ENCODE measurements at places on chromosomes 16 and 17. TPM values are rescaled to one million over a fixed set of nuclear protein-coding genes. Genes with fewer than 3 reads are reported as not detected.

Gene CACNG4
- 12.5 TPM for total RNA-seq

Gene CACNA1H
- 361 TPM for total RNA-seq

Gene MAF
- total RNA-seq: 51.1 TPM

DNA sequence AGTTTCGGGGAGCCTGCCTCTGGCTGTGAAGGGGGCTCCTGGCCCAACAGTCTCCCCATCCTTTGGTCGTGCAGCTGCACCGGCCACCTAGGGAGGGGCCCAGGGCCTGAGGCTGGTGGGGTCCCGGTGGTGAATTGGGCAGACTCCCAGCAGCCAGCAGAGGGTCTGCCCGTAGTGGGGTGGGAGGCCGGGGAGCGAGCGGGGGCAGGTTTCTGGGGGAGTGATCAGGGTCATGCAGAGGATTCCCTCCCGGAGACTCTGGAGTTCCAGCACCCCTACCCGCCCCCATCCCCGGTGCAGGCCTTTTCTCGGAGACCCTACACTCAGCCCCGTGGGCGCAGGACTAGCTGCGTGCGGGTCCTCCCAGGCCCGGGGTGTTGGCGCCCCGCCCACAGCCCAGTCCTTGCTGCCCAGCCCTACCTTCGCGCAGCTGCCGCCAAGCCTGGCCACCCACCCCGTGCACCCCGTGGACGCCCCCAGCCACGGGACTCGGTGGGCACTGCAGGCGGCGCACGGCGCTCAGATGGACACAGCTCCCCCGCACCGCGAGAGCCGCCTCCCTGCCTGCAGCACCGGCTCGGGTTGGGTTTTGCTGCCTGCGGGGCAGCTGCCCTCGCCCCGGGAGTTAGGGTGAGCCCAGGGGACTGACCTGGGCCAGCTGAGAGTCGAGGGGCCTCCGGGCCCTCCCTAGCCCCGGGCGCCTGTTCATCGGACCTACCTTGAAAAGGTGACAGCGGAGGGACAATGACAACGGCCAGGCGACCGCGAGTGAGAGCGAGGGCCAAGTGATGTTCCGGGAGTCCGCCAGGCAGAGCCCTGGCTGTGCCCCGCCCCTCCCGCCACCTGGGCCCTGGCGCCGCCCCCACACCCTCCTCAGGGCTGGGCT, at the start of gene GNG13:
TSS of gene GNG13 (minus strand) at position 787 of the 886 bp plus-strand sequence. CDS start 1,657 bp downstream, outside the sequence.
- no peaks in the 10 kb centered on the region for H3K36me3 ChIP-seq
- H3K4me3 ChIP-seq: no peak within 1 kb of the TSS
- no peak for DNase-seq

DNA sequence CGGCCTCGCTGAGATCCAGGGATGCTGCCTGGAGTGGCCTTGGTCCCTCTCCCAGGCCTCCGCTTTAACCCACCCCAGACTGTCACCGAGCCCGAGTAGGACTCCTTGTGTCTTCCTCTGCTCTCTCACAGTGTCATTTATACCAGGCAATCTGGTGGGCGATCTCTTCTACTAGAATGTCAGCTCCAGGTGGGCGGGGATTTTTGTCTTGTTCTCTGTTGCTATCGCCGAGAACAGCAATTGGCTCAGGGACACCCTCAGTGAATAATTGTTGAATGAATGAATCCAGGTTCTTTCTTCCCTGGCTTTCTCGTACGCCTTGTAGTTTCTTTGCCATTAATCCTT, 591 bp downstream of the DHX38 start:
- H3K27me3 ChIP-seq: no peaks in the 10 kb centered on the region
- H3K4me1 ChIP-seq: peaks cover 30% of the 10 kb centered on the region
- H3K36me3 ChIP-seq: peaks cover 34% of the 10 kb centered on the region
- H3K4me3 ChIP-seq: peak overlapping the region; percentile 90
- DNase-seq: no peak
- peak overlapping the region; percentile 91 for H3K27ac ChIP-seq

- DNase-seq: no peak
- H3K27ac ChIP-seq: no peak overlapping the region
- peaks cover 5% of the 10 kb centered on the region for H3K4me1 ChIP-seq
- H3K27me3 ChIP-seq: no peaks in the 10 kb centered on the region
- peaks cover 45% of the 10 kb centered on the region for H3K36me3 ChIP-seq
- no peak overlapping the region for H3K4me3 ChIP-seq
Measured at GRCh38 chr16:57775661-57776469, 26.4 kb downstream of the KIFC3 start.

DNA sequence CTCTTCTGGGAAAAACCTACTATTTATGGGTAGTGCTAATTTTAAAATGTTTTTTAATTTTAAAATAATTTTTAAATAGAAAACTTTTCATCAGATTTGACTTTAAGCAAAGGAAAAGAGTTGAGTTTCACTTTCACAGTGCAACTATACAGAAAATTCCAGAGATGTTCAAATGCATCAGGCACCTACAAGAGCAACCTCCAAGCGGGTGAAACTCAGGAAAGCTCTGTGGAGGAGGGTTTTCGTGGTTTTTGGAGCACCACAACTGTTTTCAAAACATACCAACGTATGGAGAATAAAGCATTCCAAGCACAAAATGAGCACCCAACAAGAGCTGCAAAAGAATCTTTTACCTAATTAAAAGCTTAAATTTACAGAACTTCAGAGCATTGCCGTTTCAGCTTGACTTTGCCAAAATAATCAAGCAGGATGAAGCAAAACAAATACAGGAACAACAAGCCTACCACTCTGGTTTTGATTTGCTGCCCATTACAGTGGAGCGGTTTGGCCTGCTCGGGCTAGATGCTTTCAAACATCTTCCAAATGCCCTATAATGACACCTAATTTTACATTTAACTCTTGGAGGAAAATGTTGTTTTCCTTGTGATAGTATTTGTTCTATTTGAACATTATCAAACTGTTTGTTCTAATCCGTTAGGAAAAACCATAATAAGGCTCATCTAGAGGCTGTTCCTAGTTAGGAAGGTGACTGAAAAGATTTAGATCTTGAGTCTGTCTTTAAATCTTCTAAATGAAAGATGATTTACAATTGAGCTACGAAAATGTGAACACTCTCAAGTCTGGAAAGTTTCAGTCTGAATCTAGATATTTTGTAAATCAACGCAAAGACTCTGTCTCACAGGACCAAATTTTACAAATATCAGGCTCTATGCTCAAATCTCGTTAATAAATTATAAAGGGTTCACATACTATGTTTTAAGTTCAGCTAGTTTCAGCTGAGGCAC, 34.5 kb downstream of the NACA2 start:
- no peak for DNase-seq
- no peaks in the 10 kb centered on the region for H3K27me3 ChIP-seq
- no peaks in the 10 kb centered on the region for H3K4me1 ChIP-seq
- H3K4me3 ChIP-seq: no peak overlapping the region

GRCh38 chr17:835263-835662, 53.1 kb downstream of the MRM3 start:
- H3K27me3 ChIP-seq: no peaks in the 10 kb centered on the region
- no peaks in the 10 kb centered on the region for H3K4me1 ChIP-seq
- no peaks in the 10 kb centered on the region for H3K36me3 ChIP-seq
- H3K4me3 ChIP-seq: no peak overlapping the region
- no peak for DNase-seq

DNA sequence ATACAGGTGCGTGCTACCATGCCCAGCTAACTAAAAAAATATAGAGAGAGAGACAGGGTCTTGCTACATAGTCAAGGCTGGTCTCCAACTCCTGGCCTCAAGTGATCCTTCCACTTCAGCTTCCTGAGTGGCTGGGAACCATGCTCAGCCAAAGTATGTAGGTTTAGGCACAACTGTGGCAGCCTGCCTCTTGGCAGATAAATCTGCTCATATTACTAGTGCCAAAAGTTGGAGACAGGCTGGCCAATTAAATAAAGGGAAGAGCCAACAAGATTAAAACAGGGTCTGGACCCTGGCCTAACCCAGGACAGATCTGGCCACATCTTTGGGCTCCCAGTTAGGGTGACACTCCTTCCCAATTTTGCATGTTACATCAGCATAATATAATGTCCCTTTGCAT, 151.7 kb downstream of the CBLN1 start:
- peak; percentile 79 for DNase-seq
- no peaks in the 10 kb centered on the region for H3K36me3 ChIP-seq
- H3K27ac ChIP-seq: no peak overlapping the region

DNA sequence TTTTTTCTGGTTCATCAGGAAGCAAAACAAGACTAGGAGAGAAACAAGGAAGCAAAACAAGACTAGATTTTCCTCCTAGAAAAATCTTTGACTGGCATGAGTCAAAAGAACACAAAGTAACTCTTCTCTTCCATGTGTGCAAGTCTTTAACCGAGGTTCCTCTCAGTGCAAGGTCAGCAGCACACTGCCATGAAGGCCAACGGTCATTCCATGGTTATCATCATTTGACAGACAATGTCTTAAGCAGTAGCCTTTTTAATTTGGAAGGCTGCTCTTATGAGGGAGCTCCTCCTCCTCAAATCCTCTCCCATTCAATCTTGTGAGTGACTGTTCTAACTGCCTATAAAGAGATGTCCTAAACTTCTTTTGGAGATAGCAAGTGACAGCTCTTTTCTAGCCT, 15.4 kb upstream of the DHRS13 start:
- peaks cover 13% of the 10 kb centered on the region for H3K4me1 ChIP-seq
- H3K4me3 ChIP-seq: no peak overlapping the region
- no peak overlapping the region for H3K27ac ChIP-seq
- DNase-seq: no peak
- no peaks in the 10 kb centered on the region for H3K27me3 ChIP-seq
- H3K36me3 ChIP-seq: peaks cover 100% of the 10 kb centered on the region

DNA sequence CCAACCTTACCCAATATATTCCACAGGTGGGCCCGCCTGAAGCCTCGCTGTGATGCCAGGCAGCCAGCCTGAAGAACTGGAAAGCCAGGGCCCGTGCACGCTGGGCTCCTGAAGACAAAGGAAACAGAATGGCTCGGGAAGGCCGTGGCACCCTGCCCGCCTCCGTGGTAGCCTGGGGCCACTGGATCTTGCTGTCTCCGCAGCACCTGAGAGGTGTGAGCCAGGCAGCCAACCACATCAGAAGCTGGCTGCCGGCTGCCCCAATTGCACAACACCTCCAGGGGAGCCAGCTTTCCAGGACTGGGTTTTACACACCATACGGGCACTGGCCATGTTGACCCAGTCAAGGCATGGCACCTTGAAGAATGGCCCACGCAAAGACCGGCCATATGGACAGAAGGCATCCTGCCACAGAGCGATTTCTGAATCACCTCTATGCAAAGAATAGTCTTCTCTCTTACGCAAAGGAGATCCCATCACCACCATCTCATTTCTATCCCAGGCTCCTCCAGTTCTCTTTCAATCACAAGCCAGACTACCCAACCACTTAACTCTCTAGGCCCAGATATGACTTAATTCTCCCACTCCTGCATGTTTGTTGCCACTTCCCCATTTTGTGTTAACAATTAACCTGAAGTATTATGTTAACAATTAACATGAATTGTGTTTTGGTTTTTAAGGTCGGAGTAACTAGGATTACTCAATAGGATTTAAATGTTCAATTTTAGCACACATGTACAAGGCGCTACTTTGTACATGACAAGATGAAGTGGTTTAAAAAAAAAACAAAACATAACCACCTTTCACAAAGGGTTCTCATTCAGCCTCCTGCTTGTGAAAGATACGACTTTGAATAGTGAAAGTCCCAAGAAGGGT, 32.1 kb downstream of the ZFHX3 start:
- DNase-seq: no peak
- H3K27me3 ChIP-seq: no peaks in the 10 kb centered on the region
- peaks cover 32% of the 10 kb centered on the region for H3K4me1 ChIP-seq
- H3K36me3 ChIP-seq: no peaks in the 10 kb centered on the region
- no peak overlapping the region for H3K4me3 ChIP-seq

- H3K27me3 ChIP-seq: no peaks in the 10 kb centered on the region
- no peak overlapping the region for H3K4me3 ChIP-seq
- peaks cover 11% of the 10 kb centered on the region for H3K4me1 ChIP-seq
- no peaks in the 10 kb centered on the region for H3K36me3 ChIP-seq
- H3K27ac ChIP-seq: peak overlapping the region; percentile 58
Measured at GRCh38 chr17:1931844-1932579, 93.1 kb downstream of the RTN4RL1 start.

DNA sequence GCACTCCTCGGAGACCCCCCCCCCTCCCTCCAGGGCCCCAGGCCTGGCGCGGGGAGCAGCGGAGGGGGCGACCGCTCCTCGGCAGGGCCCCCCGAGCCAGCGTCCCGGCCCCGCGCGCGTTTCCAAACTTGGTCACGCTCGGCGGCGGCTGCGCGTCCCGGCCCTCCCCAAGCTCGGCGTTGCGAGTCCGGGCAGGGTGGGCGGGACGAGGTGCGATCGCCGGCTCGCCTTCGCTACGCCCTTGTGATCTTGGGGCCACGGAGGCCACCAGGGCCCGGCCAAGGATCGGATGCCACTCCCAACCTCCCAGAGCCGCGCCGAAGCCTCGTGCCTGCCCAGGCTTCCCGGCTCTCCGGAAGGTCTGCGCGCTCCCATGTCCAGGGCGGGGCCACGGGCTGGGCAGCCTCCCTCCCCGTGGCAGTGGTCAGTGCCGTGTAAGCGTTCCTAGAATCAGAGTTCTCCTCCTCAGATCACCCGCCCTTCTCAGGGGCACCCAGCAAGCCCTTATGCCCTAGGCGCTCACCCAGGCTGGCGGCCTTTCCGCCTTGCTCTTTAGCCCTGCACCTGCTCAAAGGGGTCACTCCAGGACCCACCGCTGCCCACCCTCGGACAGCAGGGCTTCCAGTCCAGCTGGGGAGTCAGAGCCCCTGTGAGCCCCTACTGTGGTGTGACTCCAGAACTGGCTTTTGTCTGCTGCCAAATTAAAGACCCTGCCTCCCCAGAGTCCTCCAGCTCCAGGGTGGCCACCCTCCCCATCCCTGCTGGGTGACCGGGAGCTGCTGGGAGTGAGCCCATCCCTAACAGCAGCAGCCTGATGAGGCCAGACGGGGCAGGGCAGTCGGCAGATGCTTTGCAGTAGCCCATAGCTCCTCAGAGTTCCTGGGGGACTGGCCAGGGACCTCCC, 12.2 kb upstream of the MRPS23 start:
- peak overlapping the region; percentile 88 for H3K27ac ChIP-seq
- peaks cover 67% of the 10 kb centered on the region for H3K4me1 ChIP-seq
- H3K4me3 ChIP-seq: peak overlapping the region; percentile 65

DNA sequence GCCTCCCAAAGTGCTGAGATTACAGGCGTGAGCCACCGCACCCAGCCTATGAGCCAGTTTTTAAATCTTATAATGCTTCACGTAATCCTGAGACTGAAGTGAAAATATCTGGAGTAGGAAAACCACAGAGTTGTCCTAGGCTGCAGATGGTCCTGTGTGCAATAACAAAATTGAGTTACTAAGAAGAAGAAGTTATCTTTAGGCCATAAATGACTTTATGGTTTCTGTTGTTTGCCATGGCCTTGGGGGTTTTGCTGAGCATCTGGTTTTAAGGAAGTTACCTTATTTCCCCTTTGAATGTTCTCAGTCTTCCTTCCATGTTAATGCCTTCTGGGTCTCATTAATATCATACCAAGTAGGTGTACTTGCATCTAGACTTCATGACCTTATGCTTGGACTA, 16.5 kb downstream of the NMT1 start:
- H3K4me3 ChIP-seq: no peak overlapping the region
- no peaks in the 10 kb centered on the region for H3K27me3 ChIP-seq
- DNase-seq: no peak
- H3K27ac ChIP-seq: no peak overlapping the region
